Neuronal stem cell (in vitro differentiated cells): ENCODE measurements at places on chromosomes 1 and 21.

DNA sequence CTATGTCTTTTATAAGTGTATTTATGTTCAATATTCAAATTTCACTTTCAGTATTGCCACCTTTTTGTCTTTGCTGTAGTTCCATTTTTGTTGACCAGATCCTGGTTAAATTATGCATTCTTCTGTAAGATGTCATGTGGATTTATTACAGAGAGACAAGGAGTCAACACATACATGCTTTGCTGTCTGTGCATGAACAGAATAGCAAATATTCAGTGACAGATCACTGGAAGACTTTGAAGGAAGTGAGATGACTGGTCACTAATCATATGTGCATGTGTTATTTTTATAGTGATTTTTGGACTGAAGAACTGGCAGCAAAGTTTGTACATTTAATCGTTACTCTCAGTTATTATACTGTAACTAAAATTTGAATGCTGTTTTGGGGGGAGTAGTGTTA is 117.2 kb downstream of the PLPPR5 start:
- no peak for DNase-seq

GRCh38 chr1:2426540-2426939 is 14.2 kb upstream of the PEX10 start:
- DNase-seq = no peak

GRCh38 chr1:8201331-8201861 is 116.5 kb upstream of the SLC45A1 start:
- DNase-seq = no peak

GRCh38 chr1:70485624-70486023 is 74.6 kb downstream of the CTH start:
- DNase-seq = no peak

GRCh38 chr21:44866780-44867179 is 6.7 kb downstream of the PTTG1IP start:
- DNase-seq = no peak

DNA sequence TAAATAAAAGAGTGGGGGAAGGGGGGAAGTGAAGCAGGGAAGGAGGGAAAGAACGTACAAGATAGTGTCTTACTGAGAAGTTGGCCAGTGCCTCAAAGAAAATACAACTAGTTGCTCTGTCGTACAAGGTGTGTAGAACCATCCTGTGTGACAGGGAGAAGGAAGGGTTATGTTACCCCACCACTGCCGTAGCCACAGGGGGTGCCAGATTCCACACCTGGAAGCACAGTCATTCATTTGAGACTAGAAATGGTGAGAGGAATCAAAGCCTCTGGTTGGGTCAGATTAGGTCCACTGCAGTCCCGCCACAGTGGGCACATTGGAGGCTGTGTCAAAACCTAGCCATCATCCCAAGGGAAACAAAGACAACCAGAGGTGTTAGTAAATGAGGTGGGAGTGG is 2.7 kb upstream of the ERI3 start:
- DNase-seq = no peak

DNA sequence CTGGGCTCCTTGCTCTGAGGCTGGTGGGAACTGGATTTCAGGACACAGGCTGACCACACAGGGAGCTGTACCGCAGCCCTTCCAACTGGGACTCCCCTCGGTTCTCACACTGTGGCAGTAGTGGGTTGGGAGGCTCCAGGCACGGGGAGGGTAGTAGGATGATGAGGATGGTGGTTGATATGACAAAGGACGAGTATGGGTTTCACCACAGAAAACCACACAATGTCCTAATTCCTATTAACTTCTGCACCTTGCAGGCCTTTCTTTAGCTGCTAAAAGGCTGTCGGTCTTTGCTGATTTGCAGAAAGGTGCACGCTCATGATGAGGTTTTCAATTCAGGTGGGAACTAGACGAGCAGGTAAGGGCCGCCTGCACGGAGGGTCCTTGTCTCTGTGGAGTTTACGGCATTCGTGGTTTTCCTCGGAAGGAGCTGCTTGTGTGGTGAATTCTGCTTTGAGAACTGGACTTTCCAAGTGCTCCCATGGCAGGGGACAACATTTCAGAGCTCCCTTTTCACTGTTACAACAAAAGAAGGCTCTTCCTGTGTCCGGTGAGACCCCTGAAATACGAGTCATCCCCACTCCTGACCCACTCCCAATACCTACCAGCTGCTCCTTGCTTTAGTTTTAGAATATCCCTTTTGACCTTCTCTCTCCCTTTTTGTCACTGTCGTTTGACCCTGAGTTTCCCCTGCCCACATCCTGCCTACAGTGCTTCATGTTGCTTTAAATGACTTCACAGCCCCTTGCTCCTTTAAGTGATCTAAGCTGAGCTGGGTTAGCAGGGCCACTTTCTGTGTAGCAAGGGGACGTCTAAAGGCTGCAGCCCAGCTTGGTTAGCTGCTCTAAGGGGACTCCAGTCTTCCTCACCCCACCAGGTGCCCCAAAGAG is 125.1 kb downstream of the MRPS6 start:
- DNase-seq = no peak

DNA sequence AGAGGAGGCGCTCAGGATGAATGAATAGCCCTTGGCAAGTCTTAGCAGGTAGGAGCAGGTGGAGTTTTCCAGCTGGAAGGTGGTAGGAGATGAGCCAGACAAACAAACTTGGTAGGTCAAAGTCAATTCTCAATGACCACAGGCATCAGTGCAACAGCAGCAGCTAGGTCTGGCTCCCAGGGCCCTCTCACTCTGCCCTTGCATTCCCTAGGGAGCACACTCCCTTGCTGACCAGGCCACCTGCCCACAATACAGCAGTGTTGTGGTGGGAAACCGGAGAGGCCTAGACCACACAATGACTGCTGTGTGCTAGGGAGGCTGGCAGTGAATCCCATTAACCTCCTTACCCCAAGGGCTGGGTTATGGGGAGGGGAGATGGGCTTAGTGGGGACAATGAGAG is 13.0 kb upstream of the PAQR6 start:
- no peak for DNase-seq

DNA sequence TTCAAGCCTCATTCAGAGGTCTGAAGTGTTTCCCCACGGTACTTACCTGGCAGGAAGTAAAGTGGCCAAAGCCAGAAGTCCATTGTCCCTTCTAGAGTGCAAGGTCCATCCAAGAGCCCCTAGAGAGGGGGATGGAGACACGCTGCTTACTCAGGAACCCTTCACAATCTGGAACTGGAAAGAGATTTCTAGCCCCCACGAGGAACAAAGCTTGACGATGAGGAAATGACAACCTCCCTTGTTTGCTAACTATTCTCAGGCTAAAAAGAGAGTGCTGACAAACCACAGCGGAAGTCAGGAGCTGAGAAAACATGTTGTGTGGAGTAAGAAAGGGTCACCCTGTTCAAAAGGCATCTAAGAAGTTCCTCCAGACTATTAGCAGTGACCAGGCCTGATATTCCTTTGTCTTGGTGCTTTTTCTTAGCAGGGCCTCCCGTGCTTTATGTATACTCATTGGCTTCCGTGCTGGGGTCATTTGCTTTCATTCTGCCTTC is at the start of gene FCMR:
Gene FCMR (minus strand): TSS at position 170 of the 494 bp plus-strand sequence. CDS start 87 bp downstream, at position 83.
- no peak for DNase-seq

DNA sequence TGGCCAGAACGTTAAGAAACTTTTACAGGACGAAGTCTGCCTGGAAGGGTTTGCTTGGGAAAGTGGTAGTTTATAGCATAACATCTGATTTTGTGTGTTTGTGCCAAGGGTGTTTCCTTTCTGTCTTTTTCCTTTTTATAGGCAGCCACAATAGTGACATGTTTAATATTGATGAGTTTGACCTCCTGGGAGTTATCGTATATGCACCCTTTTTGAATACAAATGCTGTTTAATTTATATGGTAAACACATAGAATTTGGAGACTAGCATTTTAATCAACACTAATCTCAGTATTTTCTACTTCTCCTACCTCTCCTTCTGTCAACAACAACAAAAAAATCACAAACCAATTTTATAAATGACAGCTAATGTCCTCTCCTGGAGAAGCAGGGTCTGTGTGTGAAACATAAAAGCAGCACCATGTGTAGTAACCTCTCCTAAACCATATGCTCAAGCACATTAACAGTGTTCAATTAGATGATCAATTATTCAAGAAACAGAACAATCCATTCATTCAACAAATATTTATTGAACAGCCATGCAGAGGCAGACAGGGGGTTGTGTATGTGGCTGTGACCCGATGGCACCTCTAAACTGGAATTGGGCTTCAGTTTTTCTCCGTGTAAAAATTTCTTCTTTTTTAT is 604 bp upstream of the FMN2 start:
- DNase-seq = no peak

GRCh38 chr1:174013864-174014418 is 8.2 kb downstream of the RC3H1 start:
- DNase-seq = no peak

DNA sequence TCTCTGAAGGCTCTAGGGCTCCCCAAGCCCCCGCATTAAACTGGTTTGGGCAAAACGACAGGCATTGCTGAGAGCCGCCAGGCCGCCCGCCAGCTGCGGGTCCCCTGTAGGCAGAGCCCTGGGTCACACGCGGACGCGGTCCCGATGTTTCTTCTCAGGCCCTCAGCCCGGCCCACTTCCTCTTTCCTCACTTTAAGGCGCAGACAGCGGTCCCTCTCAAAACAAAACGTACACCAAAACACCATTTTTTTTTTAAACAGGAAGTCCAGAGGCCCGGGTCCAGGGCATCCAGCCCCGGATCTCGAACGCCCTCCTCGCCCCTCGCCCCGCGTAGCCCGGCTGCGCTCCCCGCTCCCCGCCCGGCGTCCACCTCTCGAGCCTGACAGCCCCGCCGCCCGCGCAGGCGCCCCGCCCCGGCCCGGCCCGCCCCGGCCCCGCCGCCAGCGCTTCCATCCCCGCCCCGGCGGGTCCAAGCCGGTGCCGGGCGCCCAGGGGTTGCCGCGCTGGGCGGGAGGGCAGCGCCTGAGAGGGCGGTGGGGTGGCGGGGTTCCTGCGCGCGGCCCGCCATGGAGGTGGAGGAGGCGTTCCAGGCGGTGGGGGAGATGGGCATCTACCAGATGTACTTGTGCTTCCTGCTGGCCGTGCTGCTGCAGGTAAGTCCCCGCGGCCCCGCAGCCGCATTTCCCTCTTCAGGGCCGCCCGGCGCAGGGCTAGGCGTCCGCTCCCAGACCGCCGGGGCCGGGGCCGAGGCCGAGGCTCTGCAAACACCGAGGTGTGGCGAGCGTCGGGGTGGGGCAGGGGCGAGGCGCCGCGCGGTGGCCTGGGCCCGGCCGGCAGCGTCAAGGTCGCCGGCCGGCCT is at the start of gene SLC22A15:
Gene SLC22A15 (plus strand): TSS at position 452 of the 859 bp plus-strand sequence. CDS start 115 bp downstream, at position 567.
- DNase-seq = peak; percentile 31

DNA sequence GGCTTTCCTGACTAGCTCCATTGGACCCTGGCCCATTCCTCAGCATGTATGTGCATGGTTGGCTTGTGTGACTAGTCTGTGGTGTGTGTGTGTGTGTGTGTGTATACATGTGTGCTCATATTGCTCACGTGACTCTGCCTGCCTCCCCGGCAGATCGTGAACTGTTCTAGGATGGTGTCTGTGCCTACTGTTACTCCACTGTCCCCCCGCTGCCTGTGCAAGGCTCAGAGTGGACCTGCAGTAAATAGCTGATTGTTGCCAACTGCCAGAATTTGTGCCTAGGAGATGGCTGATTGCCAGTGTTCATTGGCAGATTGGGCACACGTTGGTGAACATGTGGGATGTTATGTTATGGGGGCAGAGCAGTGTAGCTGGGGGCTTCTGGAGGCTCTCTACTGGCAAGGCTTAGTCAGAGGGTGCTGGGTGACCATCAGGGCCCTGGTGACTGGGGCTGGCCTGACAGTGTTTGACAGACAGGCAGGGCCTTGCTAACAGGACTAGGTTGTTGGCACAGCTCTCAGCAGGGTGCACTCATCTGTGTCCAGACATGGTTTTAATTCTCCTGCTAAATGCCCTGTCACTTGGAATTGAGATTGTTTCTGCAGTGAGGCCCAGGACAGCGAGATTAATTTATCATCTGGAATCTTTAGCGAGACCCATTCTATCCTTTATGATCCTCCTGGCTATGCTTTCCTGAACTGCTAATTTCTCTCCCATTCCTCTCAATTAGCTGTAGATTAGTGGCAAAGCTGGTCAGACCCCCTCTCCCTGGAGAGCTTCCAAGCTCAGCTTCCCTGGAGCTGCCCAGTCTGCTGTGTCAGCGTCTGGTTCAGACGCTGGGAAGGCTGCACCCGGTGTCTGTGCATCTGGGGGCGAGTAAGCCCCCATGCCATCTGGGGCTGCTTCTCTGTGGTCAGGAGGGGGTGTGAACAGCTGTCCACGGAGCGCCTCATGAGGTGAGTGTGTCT is 20.8 kb downstream of the SLC6A17 start:
- DNase-seq = no peak

- DNase-seq = no peak
These were observed 19.6 kb upstream of the TMEM54 start for GRCh38 chr1:32920833-32921232.

DNA sequence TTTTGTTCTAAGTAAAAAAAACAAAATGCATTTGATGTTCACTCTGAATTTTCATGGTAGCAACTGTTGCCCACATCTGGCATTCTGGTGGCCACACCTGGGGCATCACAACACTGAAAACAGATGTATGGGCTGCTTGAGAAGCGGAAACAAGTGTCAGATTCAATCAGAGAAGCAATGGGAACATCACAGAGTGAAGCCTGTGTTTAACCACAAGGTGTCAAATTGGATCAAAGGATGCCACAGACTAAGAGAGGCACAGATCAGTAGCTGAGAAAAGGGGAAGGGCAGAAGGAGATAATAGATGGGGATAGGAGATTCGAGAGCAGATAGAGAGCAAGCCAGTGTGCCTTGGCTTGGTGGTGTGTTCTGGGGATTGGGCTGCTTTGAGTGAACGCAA is 49.8 kb upstream of the MTF2 start:
- DNase-seq = no peak

DNA sequence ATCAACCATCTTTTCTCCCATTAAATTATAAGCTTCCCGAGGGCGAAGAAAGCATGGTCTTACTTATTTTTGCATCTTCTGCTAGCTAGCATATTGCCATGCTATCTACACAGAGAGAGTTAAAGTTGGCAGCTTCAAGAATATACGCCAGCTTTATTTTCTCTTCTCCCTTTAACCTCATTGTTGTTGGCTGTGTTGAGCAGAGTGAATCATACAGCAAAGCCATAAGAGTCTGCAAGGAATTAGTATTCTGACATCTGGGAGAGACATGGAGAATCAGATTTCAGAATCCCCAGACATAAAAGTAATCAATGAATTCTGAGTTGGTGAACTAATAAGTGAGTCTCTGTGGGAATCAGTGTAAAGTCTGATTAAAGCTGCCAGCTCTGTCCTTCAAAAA is 649.6 kb upstream of the PTBP2 start:
- DNase-seq = no peak

DNA sequence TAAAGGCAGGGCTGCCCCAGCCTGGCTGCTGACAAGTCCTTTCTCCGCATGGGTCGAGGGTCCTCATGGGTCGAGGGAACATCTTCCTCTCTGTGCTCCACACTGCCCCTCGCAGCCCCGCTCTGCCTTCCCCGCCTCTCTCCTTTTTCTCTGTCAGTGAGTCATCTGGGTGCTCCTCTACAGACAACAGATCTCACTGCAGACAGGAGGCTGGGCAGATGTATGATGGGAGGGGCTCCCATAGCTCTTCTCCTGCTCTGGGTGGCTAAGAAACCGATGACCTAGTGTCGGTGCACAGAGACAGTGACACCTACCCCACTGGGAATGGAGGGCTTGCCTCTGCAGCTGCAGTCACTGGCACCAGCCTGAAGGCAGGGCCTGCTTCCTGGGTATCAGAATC is 5.5 kb downstream of the KCNA10 start:
- DNase-seq = no peak

GRCh38 chr1:82392513-82392912 is 591.8 kb downstream of the ADGRL2 start:
- DNase-seq = no peak
